CD4-positive, alpha-beta T cell treated with Interleukin-6 at 100 ng/mL for 8 hours (primary cell): ENCODE measurements at places on chromosomes 6 and 20.
A peak's percentile ranks its signal among the peaks of the same experiment; 100 is the strongest.

GRCh38 chr6:35311390-35312075 lies 13.9 kb downstream of the DEF6 start:
- peak; percentile 77 for DNase-seq

GRCh38 chr6:107655245-107655644 lies 165.3 kb downstream of the SOBP start:
- DNase-seq = no peak

GRCh38 chr6:96537726-96538125 lies 16.1 kb downstream of the UFL1 start:
- DNase-seq = no peak

DNA sequence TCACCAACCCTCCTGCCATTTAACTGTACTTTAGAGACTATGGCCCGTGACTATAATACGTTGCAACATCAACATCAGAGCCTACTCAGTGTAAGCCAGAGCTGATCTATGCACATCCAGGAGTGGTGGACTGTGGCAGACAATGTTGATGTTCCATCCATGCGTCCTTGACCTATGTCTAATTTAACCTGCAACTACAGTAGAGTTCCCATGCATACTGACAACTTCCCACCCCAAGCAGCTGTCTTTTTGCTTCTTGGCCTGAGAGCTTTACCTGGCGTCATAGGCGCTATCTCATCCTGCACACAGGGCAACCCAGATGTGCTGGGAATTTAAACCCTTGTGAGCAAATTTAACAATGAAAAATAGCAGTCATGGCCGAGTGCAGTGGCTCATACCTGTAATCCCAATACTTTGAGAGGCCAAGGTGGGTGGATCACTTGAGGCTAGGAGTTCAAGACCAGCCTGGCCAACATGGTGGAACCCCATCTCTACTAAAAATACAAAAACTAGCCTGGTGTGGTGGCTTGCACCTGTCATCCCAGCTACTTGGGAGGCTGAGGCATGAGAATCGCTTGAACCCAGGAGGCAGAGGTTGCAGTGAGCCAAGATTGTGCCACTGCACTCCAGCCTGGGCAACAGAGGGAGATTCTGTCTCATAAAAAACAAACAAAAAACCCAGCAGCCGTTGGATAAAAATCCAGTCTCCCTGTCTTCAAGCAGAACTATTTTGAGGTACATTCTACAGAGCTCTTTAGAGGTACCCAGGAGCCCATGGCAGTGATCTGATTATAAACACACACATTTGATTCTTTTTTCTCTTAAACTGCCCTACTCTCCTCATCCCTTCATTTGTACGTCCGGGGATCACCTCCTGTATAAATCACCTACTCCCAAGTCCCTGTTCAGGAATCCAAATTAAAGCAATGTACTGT lies 22.0 kb downstream of the PERP start:
- DNase-seq = no peak

GRCh38 chr6:26543953-26544352 lies 5.8 kb downstream of the HMGN4 start:
- no peak for DNase-seq

- DNase-seq = no peak
Measured at GRCh38 chr6:33314943-33315792, 1.3 kb upstream of the TAPBP start.

- DNase-seq = no peak
Measured at GRCh38 chr6:142605922-142606485, 304.2 kb downstream of the ADGRG6 start.
